Uterus (tissue), 4 donors: ENCODE measurements at places on chromosomes 7 and 10.

GRCh38 chr7:84949067-84949466 is 237.8 kb downstream of the SEMA3D start:
- DNase-seq: no peak

DNA sequence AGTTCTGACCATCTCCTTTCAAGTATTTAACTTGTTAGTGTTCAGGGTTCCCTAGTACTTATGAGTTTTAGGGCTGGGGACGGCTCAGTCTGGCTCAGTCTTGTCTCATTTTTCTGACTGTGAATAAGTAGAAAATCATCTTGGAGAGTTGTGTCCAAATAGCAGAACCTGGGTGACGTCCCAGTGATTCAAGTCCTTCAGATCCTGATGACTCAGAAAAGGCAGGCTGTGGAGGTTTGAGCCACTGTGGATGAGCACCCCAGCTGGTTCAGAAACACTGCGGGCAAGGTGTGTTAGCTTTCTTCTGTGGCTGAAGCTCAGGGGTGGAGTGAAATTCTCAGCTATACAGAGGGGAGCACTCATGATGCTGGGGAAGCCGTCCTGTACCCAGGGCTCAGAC is 154.4 kb upstream of the NPY start:
- DNase-seq: no peak

GRCh38 chr7:51269911-51270310 is 46.7 kb downstream of the COBL start:
- DNase-seq: no peak

- no peak for DNase-seq
Measured at GRCh38 chr10:78696791-78697395, 371.9 kb upstream of the ZMIZ1 start.

- no peak for DNase-seq
Measured at GRCh38 chr10:104035194-104036068, 50.2 kb downstream of the COL17A1 start.

- peak; percentile 33 for DNase-seq
Measured at GRCh38 chr7:152136686-152137085, 111.2 kb downstream of the GALNT11 start.

DNA sequence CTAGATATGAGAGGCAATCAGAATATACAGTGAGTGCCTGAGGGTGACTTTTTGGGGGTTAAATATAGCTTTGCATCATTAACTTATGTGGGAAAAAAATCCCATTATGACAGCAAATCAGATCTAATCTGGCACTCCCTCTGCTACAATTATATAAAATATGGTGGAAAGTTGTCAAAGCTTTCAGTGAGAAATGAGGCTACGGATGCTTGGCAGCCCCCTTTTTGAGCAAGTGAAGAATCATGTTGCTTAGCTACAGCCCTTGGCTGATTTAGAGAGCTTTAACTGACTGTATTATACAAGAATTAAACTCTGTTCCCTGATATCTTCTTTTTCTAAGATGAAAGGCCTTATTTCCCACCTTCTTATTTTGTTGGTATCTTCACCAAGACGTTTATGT is 57.4 kb downstream of the GPR158 start:
- no peak for DNase-seq

DNA sequence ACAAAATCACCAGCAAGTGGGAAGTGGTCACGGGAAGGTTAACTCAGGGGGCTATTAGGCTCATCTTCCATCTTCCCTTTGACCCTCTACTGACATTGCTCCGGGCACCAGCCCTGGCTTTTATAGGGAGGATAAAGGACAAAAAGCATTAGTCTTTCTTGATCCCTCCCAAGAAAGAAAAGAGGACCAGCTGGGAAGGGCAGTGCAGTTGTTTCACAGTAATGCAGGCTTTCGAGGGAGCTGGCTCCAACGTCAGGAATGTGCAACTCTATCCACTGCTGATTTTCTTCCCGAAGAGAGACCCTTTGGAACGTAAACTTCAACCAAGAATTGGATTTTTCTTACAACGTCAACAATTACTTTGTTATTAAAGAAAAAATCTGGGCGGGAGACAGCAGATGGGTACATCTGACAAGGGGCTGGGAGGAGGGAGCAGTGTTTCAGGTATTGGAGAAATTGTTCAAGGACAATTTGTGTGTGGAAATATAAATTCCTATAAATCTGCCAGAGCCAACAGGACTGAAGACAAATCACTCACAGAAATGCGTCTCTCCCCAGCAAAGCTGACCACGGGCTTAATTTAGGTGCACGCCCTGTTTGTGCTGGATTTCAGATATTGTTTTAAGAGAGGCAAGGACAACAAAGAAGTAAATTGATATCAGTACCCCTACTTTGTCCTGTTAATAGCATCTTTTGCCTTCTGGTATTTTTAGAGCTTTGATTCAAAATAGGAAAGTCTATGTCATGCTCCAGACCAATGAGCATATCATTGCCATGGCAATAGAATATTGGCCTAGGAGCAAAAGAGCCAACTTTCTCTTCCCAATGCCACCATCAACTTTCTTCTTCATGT is 23.4 kb upstream of the ARID5B start:
- no peak for DNase-seq

DNA sequence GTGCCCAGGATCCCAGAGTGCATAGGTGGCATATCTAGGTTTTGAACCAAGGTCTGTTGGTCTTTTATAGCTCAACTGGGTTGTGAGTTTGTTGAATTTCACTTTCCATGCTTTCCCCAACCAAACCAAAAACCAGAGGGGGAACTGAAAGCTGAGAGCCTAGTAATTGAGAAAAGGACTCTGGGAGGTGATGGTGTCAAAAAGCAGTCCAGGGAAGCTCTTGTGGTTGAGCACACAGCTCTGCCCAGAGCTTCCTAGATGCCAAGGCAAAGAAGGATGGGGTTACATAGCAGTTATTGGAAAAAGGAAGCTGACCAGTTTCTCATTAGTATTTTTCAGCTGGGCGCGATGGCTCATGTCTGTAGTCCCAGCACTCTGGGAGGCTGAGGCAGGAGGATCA is 9.9 kb downstream of the POR start:
- DNase-seq: no peak

- no peak for DNase-seq
Measured at GRCh38 chr10:118725886-118726500, 28.8 kb downstream of the CACUL1 start.

DNA sequence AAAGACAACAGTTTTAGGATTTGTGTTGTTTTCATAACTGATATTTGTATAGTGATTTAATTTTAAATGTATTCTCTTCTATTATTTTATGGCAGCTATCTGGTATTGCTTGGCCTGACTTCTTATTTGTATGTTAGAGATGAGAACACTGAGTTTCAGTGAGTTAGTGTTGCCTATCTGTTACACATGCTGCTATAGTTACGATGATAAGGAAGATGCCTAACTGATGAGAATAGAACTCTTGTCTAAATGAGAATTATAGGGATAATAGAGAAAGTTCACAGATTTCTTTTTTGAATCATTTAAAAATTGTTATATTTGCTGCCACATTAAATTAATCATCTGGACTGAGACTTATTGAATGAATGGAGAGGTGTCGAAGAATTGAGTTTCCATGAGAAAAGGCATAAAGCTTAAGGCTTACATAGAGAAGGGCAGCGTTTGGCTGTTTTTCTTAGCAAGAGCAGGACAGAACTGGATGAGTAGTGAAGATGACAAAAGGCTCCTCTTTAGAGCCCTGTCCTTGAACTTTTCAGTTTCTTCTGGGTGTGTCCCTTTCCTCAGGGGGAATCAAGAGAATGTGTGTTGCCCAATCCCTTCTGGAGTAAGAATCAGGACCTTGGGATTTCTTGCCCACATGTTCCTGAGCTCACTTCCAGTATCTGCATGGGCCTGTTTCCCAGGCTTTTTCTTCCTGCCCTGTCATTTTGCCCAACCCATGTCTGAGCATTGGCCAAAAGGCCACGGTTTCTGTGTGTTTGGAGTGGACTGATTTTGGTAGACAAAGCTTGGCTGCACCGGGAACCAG is 195.6 kb upstream of the CSTF2T start:
- peak; percentile 81 for DNase-seq

DNA sequence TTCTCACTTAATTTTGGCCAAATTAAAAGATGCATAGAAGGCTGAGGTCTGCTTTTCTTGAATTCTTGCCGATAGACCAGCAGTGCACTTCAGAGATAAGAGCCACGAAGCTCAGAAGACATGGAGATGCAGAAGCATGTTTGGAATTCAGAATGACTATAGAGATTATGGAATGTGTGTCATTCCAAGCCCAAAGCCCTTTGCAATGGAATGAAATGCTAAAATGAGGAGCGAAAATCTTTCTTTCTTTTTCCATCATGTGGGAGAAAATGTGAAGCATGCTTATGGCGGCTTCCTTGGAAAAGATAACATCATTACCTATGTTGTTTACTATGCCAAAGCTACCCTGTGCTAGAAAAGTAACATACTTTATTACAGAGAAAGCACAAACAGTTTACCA is 257.0 kb upstream of the RNF32 start:
- DNase-seq: no peak

DNA sequence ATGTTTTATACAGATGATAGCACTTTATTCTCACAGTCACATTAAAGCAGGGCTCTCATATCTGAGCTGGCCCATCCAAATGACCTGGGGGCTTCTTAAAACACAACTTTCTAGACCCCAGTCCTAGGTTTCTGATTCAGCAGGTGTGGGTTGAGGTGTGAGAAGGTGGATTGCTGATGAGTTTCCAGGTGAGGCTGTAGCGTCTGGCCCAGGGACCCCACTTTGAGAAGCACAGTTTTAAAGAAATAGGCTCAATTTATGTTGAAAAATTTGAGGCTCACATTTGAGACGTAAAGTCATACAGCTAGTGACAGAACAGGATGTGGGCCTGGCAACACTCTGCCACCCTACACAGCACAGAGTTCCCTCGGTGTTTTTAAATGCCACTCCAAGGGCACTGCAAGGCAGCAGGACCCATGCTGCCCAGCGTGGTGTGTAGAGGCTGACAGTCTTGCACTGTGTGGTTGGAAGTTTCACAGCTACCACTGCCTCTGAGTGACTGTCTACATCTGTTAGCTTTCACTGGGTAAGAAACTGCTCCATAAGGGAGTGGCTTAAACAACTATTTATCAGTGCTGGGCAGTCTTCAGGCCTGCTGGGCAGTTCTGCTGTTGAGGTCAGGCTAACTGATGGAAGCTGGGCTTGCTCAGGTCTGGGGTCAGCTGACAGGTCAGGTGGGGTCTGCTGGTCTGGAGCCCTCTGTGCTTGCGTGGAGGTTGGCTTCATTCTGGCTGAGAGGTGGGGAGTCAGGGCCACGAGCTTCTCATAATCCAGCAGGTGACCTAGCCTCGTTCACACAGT is 319.7 kb downstream of the CXCL12 start:
- no peak for DNase-seq

DNA sequence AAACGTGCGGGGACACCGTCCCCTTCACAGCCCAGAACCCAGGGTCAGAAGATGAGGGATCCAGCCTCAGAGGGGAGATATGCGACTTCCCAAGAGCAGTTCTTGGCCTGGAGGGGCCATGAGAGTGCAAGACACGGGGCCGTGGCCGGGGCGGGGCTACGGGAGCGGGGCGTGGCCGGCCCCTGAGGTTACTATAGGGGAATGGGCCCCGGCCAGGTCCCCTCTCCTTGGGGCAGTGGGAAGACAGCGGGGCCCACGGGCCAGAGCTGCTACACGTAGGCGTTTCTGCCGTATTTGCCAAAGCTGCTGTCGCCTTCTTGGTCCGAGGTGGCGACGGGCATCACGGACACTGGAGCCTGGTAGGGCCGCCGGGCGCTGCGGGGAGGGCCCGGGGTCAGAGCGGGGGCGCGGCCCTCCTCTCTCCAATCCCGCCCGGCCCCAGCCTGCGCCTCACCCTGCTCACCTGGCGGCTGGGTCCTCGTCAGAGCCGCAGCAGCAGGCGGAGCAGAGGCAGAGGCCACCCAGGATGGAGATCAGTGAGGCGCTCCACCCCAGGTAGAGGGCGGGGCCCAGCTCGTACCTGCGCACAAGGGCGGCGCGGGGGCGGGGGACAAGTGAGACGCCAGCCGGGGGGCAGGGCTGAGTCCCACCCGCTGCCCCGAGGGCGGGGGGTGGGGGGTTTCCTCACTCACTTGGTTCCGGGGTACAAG is 5.3 kb downstream of the CLDN15 start:
- no peak for DNase-seq

DNA sequence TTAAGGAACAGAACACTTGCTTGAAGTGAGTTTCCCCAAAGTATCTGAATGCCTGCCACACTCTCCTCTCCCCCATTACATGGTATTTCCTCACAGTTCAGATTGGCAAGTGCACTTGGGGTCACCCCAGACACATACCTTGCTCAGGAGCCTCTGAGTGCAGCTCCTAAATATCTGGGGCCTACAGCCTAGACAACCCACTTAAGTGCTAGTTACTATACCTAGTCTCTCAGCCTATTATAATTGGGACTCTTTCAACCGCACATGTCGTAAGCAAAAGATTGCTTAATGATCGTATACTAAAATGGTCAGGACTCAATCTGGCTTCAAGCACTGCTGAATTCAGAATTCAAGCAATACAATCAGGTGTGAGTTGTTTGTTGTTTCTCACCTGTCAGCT is 19.9 kb downstream of the TMEM176B start:
- DNase-seq: no peak

DNA sequence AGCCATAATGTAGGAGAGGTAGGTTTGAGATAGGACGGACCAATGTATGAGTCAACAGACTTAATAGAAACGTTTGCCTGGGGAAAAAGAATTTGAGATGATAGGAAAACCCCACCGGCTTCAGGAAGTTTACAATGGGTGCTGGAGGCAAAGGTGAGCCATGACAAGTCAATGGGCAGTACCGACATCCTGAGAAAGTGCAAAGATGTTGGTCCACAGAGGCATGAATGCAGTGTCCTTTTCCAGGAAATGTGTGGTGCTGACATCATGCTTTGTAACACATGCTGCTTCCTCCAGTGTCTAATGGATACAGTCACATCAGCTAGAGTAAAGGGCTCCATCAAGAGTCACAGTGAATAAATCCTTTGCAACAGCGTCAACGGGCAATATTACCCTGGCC is 533.6 kb downstream of the INHBA start:
- no peak for DNase-seq

DNA sequence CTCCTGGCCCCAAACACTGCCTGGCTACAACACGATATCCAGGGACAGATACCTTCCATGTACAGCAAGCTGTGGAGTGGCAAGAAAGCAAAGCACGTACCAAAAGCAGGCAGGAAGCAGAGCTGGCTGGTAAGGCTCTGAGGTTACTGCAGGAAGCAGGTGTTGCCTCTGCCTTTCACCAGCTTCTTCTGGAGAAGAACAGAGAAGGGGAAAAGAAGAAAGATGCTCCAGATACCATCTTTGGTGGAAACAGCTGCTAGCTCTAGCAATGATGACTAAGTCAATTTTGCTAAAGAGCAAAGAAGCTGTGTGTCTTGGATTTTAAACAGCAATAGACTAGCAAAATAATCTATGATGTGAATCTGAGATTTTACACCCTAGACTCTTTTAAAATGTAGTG is 34.9 kb upstream of the PRSS1 start:
- DNase-seq: no peak
